ENCODE measurements at places on chromosomes 6 and 20.
A peak's percentile ranks its signal among the peaks of the same experiment; 100 is the strongest.

DNA sequence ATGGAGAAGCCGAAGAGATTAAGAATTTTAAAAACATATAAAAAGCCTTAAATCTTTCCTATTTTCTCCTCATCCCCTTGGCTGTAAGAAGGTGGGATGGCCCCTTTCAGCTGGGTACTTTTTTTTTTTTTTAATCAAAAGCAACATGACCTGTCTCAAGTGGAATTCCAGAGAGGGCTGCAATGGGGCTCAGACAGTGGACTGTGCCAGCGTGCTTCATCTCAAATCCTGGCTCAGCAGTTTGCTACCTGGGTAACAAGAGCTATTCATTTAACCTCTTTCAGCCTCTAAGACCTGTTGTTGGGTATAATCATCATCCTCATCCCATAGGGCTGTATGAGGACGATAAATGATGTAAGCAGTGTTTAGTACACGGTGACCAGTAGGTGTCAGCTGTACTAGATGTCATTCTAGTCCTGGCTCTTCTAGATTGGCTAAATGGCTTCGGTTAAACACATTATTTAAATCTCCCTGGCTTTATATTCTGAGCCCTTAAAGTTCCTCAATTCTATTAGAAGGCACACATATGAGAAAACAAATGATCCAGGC, 6.9 kb upstream of the PPP1R3G start:
- no peak for DNase-seq

- no peak for DNase-seq
These were observed 56.5 kb downstream of the QRSL1 start for GRCh38 chr6:106685833-106686232.

GRCh38 chr6:25564943-25565342, 87.1 kb upstream of the SCGN start:
- DNase-seq: no peak

GRCh38 chr6:56187686-56188085, 59.7 kb downstream of the COL21A1 start:
- DNase-seq: no peak

GRCh38 chr20:54619181-54619580, 143.8 kb downstream of the DOK5 start:
- DNase-seq: no peak

GRCh38 chr20:59677586-59677985, 73.2 kb downstream of the PHACTR3 start:
- DNase-seq: no peak

DNA sequence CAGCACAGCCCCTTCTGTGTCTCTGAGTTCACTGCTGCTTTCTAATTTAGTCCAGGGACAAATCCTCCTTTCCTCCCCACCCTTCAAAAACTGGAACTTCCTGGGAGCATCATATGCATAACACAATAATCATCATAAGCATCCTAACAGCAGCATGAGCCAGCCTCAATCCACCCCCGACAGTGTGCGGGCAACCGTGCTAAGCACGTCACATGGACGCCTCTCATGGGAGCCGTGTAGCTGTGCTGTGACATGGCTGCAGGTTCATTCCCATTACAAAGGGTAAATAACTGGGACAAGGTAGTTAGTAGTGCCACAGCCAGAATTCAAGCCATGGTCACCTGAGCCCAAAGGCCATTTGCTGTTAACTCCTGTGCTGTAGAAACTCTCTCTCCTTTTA, 24.5 kb upstream of the ULBP3 start:
- no peak for DNase-seq

GRCh38 chr6:121430514-121431460, 4.7 kb upstream of the GJA1 start:
- DNase-seq: peak; percentile 56

GRCh38 chr6:76416821-76417605, 344.6 kb upstream of the IMPG1 start:
- DNase-seq: no peak

DNA sequence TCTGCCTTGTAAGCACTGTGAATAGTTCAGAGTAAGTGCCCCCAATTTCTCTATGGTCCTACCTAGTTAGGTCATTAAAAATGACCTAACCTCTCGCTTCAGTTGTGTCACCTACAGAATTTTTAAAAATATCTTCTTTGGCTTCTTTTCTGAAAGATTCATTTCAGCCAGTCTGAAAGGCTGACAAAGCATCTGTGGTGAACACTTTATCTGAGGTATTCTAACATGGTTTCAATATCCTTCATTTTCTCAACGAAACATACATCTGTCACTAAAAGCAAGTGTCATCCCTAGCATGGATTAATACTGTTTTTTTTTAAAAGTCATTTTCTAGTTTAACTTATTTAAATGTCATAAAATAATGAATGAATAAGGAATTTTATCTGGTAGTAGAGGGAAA, 5.1 kb downstream of the DPM1 start:
- DNase-seq: no peak

DNA sequence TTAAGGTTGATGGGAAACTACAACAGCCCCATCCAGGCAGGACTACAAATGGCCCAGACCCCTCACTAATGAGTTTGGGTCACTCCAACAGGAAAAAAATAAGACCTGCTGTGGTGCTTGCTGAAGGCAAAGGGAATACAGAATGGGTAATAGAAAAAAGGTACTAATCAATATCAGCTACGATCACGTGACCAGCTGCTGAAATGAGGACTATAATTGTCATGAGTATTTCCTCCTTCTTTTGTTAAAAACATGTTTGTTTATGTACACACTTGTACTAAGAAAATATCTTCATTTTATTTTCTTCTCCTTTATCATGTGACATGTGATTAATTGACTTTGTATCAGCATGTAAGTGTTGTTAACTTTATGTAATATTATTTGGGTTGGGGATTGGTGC, 199.9 kb downstream of the GJA1 start:
- DNase-seq: no peak

GRCh38 chr6:124400261-124400999, 561.8 kb upstream of the RNF217 start:
- peak; percentile 6 for DNase-seq

DNA sequence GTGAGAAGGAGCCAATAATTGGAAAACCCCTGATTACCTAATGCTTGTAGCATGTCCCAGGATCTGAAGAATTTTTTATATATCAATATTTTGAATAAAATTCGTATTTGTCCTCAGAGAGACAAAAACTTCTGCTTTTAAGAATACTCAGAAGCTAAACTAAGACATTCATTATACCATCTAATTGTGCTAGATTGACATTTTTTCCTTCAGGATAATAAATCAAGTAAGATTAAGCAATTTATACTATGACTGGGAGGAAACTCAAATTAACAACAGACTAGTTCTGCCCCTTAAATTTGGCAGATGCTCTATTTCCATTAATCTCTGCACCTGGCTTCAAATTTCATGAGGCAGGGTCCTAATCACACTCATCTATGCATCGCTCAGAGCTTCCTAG, 291.4 kb downstream of the PLCB1 start:
- DNase-seq: no peak

DNA sequence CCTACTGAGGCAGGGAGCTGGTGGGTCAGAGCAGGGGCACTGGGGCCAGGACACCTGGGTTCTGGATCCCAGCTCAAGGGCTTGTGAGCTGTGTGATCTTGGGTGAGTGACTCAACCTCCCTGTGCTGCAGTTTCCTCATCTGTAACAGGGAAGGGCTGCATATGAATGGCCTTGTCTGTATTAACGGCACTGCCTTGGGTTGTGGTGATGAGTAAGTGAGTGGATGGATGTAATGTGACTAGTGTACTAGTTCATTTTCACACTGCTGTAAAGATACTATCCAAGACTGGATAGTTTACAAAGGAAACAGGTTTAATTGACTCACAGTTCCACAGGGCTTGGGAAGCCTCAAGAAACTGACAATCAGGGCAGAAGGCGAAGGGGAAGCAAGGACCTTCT, 233.5 kb downstream of the TAF4 start:
- DNase-seq: no peak

GRCh38 chr6:5260111-5260620, 584 bp downstream of the LYRM4 start:
- peak; percentile 64 for DNase-seq

DNA sequence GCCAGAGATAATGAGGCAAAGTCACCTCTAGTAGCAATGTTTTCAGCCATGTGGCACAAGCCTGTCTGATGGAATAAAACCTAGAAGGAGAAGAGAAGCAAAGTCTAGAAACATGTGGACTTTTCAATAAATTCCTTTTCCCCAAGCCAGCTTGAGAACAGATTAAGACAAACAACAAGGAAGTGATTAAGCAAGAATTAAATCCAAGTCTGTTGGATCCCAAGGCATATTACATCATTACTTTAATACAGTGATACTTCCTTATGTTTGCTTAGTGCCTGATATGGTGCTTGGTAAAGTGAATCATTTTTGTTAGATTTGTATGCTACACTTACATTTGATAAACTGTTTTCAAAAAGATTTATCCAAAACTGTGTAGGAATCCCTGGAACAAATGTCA, 260.3 kb upstream of the FAM83B start:
- DNase-seq: peak; percentile 58

GRCh38 chr6:32968867-32969684, 682 bp downstream of the BRD2 start:
- DNase-seq: peak; percentile 92

- DNase-seq: no peak
These were observed 62.4 kb upstream of the GMDS start for GRCh38 chr6:2307799-2308198.

DNA sequence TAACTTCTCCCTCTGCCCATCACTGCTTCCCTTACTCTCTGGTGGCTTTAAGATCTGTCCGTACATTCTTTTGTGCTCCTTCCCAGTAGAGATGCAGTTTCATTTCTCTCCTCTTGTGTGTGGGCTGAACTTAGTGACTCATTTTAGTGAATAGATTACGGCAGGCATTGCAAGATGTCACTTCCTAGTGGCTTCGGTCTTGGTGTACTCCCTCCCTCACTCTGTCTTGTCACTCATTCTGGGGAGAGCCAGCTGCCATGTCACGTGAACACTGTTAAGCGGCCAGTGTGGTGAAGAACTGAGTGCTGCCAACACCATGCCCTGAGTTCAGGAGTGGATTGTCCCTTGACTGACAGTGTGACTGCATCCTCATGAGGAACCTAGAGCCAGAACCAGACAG, 115.9 kb downstream of the OTOR start:
- no peak for DNase-seq

DNA sequence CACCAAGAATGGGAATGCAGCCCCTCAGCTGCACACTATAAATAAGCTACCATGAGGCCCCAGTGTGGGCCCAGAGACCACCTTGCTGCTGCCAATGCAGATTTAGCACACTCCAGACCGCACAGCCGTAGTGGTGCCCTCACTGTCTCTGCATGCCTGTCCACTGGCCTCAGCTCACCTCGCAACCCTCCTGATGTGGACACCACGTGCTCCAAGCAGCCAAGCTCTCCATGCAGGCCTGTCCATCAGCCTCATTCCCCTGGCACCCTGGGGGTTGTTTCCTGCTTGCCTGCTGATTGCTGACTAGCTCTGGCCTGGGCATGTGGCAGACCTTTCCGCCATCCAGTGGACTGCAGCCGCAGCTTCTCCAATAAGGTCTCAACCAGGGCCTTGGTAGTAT, 36.2 kb downstream of the ZBTB9 start:
- DNase-seq: no peak

DNA sequence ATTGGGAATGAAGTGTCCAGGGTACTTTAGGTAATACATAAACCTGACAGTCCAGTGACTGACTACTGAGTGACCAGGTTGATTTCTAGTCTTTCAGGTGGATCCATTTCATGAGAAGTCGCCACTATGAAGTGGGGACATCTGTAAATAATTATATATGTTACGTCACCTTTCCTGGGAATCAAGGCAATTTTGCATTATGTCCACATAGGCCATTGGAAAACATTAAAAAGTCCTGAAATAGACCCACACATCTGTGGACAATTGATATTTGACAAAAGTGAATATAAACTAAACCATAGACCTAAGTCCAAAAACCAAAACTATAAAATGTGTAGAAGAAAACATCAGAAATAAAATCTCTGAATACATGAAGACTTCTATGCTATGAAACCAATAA, 231.5 kb downstream of the C6orf118 start:
- no peak for DNase-seq

GRCh38 chr6:32627831-32628230, 9.4 kb upstream of the HLA-DQA1 start:
- peak; percentile 49 for DNase-seq

DNA sequence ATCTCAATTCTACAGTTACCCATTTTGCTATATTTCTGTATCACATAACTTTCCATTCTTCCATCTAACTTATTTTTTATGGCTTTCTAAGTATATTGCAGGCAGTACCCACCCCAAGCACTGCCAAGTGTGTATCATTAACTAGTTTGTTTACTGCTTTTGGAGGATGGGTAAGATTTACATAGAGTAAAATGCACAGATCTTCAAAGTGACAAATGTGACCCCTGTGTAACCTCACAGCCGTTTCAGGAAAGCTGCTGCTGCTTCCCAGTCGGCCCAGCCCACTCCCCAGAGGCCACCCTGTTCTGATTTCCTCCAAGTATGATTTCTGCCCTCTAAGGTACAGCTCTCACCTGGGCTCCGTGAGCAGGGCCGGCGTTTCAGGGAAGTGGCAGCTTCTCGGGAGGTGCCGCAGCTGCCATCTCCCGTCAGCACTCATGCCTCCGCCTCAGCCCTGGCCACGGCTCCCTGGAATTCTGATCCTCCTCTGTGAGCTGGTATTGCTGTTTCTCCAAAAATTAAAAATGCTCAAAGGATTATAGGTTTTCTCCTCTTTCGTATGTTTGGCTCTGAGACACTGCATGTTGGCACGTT, 15.0 kb upstream of the MAP1LC3A start:
- no peak for DNase-seq

- no peak for DNase-seq
These were observed 32.1 kb downstream of the TENT5A start for GRCh38 chr6:81720427-81720826.

DNA sequence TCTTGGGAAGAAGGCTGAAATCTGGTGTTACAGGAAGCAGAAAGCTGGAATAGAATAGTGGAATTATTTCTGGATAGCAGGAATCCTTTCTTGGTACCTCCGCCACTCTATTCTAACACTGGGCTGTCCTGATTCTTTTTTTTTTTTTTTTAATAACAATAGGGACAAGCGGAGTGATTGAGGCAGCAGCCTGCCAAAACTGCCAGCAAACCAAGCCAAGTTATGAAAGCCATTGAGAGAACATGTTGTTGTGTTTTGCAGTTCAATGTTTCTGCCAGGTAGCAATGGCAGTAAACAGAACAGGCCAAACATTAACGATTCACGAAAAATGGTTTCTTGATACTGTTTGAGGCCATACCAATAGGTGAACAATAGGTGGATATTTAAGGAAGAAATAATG, 47.1 kb downstream of the SLC26A8 start:
- no peak for DNase-seq
